ENCODE measurements at places on chromosomes 4 and X.

- DNase-seq = no peak
These were observed 708.4 kb upstream of the FRG1 start for GRCh38 chr4:189232274-189232673.

GRCh38 chr4:128818442-128818841, 8.9 kb downstream of the JADE1 start:
- DNase-seq = no peak

DNA sequence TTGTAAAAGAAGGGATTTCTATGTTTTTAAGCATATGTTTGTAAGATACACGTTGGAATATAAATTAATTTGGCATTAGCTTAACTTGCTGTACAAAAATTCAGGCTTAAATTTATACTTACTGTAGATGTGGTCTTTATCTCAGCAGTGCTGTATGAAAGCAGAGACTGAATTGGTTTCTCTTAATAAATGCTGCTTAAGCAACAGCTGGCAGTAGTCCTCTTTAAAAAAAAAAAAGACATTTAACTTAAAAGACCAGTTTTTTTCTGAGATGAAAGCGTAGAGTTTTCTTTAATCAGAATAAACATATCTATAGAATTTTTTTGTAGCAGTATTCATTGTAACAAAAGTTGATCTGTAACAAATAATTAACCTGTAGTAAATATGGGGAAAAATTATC, 124.6 kb downstream of the RAP1GDS1 start:
- DNase-seq = no peak

GRCh38 chr4:80897537-80898303, 132.8 kb upstream of the BMP3 start:
- DNase-seq = no peak

DNA sequence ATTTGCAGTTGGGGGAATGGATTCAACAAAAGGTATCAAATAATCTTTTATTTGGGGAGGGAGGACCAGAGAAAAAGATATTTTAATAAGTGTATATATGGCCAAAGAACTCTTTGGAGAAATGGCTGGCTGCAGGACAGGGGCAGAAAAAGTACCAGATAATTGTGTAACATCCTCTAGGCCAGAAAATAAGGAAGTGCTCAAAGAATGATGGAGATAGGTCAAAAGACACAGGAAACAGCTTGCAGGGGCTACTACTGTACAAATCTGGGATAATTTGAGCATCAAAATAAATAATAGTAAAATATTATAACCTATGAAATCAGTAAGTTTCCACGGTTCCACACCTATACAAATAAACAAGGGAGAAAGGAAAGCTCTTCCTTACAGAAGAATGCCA, 34.8 kb downstream of the KLHL5 start:
- no peak for DNase-seq
